ENCODE measurements at places on chromosomes 2 and 18. TPM values are rescaled to one million over a fixed set of nuclear protein-coding genes. Genes with fewer than 3 reads are reported as not detected.

CFAP221 gene
- not detected for total RNA-seq

CDH7 gene
- not detected for total RNA-seq

GYPC gene
- 140 TPM for total RNA-seq

ONECUT2 gene
- total RNA-seq: not detected

IL18R1 gene
- 25.8 TPM for total RNA-seq

PFN4 gene
- not detected for total RNA-seq

GTF2A1L gene
- total RNA-seq: not detected

MAPK4 gene
- not detected for total RNA-seq

TLX2 gene
- 0.25 TPM for total RNA-seq

NAPG gene
- total RNA-seq: 31.5 TPM

ASB3 gene
- 19.5 TPM for total RNA-seq

CPO gene
- total RNA-seq: not detected

CYP26B1 gene
- not detected for total RNA-seq

DLX1 gene
- total RNA-seq: not detected

BMP10 gene
- not detected for total RNA-seq

TCF4 gene
- total RNA-seq: 0.11 TPM

CAPN14 gene
- total RNA-seq: 0.30 TPM

TET3 gene
- 14.9 TPM for total RNA-seq

LIPG gene
- 0.08 TPM for total RNA-seq

IGFBP5 gene
- total RNA-seq: not detected

TWIST2 gene
- total RNA-seq: not detected

GALNT5 gene
- not detected for total RNA-seq

DSG4 gene
- total RNA-seq: not detected

STPG4 gene
- 0.23 TPM for total RNA-seq

ABCB11 gene
- total RNA-seq: not detected

DYNC1I2 gene
- 47.3 TPM for total RNA-seq

CHAC2 gene
- 24.9 TPM for total RNA-seq

MC5R gene
- total RNA-seq: not detected

SERPINB8 gene
- total RNA-seq: 16.8 TPM

CMPK2 gene
- 0.61 TPM for total RNA-seq

ZNF804A gene
- total RNA-seq: not detected

TUBA4B gene
- not detected for total RNA-seq

CDH2 gene
- 0.17 TPM for total RNA-seq

LHCGR gene
- total RNA-seq: not detected

DNAH7 gene
- total RNA-seq: 0.08 TPM

RGPD3 gene
- total RNA-seq: not detected

CNGA3 gene
- total RNA-seq: not detected

BCL2 gene
- 75.7 TPM for total RNA-seq

GALM gene
- 94.9 TPM for total RNA-seq

ITGB6 gene
- total RNA-seq: not detected

ERFE gene
- 0.21 TPM for total RNA-seq
